ENCODE measurements at places on chromosomes 5 and 9. TPM values are rescaled to one million over a fixed set of nuclear protein-coding genes. Genes with fewer than 3 reads are reported as not detected.

DNA sequence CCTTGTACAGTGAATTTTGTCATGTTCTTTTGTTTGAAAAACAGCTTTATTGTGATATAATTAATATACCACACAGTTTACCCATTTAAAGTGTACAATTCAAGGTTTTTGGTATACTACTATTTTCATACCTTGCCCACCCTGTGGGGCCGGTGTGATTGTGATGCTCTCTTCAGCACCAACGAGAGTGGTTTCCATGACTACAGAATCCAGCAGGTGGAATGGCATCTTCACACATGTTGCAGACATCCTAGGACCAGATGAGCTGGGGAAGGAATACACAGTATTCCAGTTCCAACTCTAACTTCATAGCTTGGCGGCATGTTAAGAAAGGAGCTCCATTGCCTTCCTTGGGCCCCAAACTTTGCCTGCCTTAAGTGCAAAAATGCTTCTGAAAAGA is 7.7 kb upstream of the GPR151 start:
- no peaks in the 10 kb centered on the region for H3K4me1 ChIP-seq
- H3K36me3 ChIP-seq = no peaks in the 10 kb centered on the region
- H3K4me3 ChIP-seq = no peak overlapping the region
- no peaks in the 10 kb centered on the region for H3K27me3 ChIP-seq
- no peak for DNase-seq

The HMGXB3 gene
- 56.4 TPM for total RNA-seq

The ZNG1A gene
- total RNA-seq = 4.7 TPM

The RGS7BP gene
- total RNA-seq = 9.2 TPM

The DENND4C gene
- 41.5 TPM for total RNA-seq
